ENCODE measurements at places on chromosomes 7 and 10.

DNA sequence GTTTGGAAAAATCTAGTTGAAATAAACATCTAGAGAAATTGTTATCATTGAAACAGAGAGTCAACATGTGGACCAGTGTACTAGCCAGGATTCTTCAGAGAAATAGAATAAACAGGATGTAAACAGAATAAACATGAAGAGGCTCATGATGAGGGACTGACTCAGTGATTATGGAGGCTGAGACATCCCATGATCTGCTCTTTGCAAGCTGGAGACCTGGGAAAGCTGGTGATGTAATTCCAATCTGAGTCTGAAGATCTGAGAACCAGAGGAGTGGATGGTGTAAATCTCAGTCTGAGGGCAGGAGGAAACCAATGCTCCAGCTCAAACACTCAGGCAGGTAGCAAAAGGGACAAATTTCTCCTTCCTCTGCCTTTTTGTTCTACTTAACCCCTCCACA lies 62.9 kb upstream of the FAM180A start:
- no peak for DNase-seq

GRCh38 chr7:39950473-39951225 lies 593 bp downstream of the CDK13 start:
- DNase-seq: peak; percentile 12

DNA sequence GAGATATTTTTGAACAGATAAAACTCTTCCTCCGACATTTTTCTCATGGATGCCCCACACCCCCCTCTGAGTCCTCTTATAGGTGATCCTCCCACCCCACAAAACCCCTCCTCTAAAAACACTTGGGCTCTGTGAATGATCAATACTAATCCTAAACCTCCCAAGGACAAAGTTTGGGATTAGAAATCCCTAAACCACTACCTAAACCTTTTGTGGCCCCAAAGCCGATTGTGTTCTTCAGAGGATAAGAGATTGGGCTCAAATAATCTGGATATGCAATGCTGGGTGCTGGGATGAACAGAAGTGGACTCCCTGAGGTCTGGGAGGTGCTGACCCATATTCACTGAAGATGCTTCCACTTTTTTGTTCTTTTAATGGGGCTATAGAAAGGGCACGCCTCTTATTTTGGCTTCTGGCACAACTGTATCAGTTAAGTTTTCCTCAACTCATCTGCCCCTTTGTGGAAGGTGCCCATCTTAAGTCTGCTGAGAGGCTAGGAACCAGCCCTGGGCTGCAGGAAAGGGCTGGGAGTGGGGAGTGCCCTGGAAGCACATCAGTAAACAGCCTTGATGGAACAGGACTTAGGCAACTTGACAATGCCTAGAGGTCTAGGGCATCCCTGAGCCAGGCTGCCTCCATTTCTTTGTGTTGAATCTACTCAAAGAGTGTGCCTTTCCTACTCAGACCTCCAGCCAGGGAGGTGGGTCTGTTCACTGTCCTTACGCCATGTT lies at the start of gene OPN1SW:
Gene OPN1SW (minus strand): TSS at position 51 of the 731 bp plus-strand sequence. CDS start 13 bp downstream, at position 38.
- no peak for DNase-seq

DNA sequence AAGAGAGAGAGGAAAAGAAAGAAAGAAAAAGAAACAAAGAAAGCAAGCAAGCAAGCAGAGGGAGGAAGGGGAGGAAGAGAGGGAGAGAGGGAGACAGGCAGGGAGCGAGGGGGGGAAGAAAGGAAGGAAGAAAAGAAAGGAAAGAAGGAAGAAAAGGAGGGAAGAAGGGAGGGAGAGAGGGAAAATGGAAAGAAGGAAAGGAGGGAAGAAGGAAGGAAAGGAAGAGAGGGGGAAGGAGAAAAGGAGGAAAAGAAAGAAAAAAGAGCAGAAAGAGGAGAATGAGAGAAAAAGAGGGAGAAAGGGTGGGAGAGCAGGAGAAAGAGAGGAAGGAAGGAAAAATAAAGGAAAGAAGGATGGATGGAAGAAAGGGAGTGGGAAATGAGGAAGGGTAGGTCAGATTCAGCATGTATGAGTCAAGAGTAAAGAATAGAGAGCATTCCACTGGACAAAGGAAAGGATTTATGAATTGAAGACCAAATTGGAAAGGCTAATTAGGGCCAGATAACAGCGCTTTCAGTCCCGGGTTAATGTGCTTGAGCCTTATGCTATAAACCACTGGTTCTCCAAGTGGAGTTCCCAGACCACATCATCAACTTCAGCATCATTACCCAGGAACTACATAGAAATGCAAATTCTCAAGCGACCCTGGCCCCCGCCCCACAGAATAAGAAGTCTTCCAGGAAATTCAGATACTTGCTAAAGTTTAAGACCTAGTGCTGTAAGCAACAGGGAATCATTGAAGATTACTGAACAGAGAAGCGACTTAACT lies 85.1 kb downstream of the C10orf90 start:
- no peak for DNase-seq

DNA sequence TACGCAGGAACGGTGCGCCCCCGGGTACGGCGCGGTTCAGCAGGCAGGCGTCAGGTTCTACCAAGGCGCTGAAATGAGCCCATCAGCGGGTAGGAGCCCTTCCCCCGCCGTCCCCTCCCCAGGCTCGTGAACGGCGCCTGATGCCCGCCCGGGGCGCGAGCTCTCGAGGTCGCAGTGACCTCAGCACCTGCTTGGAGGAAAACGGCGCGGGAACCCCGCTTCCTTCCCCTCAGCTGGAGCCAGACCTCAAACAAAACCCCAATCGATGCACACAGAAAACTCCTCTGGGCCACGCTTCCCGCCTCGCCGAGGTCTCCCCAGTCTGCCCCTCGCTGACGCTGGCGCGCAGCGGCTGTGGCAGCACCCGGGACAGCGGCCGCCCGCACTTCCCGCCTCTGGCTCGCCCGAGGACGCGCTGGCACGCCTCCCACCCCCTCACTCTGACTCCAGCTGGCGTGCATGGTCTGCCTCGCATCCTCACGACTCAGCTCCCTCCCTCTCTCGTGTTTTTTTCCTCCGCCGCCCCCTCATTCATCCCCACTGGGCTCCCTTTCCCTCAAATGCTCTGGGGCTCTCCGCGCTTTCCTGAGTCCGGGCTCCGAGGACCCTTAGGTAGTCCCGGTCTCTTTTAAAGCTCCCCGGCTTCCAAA lies 514 bp upstream of the GAD2 start:
- peak; percentile 63 for DNase-seq

DNA sequence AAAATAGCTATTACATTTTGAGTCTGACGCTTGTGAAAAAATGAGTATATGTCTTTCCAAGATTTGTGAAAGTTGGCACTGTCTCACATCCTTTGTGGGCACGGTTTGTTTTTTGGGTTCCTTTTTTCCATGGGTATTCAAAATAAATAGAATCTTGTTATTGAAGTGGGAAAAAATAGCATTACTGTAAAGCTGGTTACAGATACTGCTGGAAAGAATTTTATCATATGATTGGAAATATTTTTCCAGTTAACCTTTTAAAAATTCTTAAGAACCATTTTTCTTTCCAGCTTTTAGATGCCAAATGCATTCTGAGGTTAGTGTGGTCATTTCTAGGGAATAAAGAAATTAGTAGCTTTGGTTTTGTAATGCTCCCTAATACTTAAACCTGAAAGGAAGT lies 11.4 kb downstream of the NET1 start:
- DNase-seq: no peak

DNA sequence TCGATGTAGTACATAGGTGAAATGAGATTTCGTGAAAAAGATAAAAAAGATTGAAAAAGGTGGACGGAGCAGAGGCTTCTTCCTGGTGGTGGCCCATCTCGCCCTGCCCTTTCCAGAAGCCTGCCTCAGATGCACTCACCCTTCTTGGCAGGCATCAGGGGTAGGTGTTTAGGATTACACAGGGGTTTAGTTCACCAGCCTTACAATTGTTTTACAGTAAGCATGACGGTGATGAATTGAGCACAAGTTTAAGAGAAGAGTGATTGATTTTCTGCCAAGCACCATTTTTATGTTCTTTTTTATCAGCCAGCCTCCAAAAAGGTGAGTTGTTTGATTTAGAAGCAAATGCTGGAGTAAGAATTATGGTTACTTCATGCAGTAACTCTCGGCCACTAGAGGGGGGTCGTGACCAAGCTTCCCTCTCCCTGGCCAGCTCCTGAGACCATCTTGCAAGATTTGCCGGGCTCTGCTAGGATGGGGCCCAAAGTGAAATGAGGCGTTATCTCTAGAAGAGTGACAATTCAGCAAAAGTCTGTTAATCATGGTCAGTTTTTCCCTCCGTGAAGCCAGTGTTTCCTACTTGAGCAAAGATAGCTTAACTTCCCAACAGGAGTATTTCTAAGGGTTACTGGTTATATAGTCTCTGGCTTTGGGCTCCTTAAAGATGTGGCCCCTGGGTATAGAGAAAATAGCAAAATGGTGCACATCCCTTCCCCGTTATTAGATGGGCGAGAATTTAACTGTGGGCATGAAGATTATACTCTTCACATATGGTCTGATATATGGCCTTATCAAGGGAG lies 228.8 kb downstream of the BMPER start:
- DNase-seq: peak; percentile 75

GRCh38 chr10:1968257-1969033 lies 231.1 kb upstream of the ADARB2 start:
- no peak for DNase-seq

DNA sequence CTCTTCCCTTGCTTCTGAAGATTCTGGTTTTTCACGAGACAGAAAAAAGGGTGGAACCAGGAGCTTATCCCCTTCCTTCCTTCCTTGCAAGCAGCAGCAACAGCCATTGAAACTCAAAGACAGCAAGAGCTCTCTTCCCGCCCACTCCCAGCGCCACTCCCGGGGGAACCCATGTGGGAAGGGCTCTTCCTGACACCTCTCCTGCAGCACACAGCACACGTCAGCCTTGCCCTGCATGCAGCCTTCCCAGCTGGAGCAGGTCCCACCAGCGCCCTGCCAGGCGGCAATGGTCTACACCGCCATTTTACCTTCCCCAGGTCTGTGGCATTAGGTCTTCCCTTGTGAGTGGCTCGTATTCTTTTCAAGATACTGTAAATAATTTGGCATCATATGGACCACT lies 161.8 kb downstream of the MGMT start:
- DNase-seq: no peak

GRCh38 chr7:21358648-21359047 lies 69.2 kb upstream of the SP4 start:
- DNase-seq: no peak

- no peak for DNase-seq
These were observed 1.0 kb downstream of the STX1A start for GRCh38 chr7:73718438-73718881.

DNA sequence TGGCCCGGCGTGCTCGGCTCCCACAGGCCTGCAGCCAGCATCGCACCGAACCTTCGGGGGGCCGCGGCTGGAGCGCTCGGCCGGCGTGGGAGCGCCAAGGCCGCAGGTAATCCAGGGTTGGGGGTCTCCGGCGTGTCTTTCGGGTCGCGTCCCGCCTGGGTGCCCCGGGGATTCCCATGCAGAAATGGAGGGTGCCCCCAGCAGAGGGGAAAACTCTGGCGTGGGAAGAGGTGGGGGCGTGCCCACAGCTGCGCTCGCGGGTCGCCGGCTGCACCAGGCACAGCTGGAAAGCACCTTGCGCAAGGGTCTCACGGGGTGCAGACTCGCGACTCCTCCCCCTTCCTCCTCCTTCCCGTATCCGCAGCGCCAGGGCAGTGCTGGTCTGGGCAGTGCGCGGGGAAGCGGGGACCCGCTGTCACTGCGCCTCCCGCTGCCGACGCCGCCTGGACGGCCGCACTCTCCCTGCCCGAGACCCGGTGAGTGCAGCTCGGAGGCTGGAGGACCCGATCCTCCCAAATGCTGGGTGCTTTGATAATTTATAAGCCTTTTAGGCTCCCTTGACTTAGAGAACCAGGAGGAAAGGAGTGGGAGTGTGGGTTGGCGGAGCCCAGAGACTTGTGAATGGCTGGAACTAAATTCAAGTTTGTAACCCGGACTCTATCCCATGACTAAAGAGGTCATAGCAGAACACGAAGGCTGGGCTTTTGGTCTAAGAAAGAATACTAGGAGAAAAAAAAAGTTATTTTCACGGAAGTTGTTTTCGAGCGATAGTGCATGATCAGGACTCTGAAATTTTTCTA lies 489 bp downstream of the MAP3K8 start:
- DNase-seq: no peak

DNA sequence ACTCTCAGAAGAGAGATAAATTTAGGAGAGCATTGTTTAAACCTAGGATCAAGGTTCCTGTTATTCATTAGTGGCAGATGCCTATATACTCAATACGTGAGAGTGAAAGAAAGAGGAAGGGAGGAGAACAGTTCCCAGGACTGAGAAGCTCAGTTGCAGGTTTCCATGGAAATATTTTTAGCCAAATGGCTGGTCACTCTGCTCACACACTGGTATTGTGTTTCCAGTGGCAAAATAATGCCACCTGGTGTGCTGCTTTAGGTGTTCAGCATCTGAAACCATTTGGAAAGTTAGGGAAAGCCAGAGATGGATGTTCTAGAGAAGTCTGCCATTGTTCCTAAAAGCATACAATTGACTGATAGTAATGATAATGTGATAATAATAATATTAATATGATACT lies 827.7 kb downstream of the SORCS3 start:
- DNase-seq: no peak

DNA sequence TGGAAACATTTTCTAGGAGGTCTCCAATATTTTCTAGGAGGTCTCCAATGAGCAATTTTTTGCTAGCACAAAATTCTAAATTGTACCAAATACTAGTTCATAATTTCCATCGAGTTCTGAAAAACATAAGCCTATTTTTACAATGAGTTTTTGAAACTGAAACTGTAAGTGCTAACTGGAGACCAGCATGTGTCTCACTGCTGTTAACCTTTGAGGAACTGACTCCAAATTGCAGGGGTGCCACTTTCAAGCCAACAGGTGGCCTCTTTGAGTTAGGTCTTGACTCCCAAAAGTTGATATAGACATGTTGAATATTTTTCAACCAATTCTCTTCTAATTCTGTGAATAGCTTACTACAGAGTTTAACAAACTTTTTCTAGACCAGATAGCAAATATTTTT lies 58.8 kb downstream of the CAV1 start:
- DNase-seq: no peak

DNA sequence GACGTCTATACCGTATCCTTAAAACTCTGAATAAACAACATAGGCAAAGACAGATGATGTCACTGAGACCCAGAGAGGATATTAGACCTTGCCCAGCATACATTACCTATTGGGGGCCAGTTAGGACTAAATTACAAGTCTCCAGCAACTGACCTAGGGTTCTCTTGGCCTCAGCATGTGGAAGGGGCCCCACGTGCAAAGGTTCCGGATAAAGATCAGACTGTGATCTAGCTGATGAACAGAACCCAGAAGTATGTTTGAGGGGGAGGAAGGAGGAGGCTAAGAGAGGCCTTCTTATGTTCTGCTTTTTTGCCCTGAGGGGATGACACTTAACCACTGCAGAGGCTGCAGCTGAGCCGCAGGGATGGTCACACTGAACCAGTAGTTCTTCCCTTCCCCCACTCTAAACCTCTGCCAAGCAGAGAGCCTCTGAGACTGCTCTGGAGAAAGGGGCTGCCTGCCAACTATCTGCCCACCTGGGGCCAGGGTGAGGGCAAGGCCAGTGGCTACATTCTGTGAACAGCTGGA lies 24.0 kb upstream of the KMT2C start:
- DNase-seq: no peak

GRCh38 chr10:106619346-106619745 lies 545.2 kb downstream of the SORCS1 start:
- DNase-seq: no peak

All from HEK293T (cell line).